ENCODE measurements at places on chromosomes 16 and 17. TPM values are rescaled to one million over a fixed set of nuclear protein-coding genes. Genes with fewer than 3 reads are reported as not detected.
A peak's percentile ranks its signal among the peaks of the same experiment; 100 is the strongest.

- no peaks in the 10 kb centered on the region for H3K27me3 ChIP-seq
- no peak overlapping the region for H3K4me3 ChIP-seq
- H3K4me1 ChIP-seq: no peaks in the 10 kb centered on the region
- no peaks in the 10 kb centered on the region for H3K36me3 ChIP-seq
- no peak for DNase-seq
Observed at GRCh38 chr17:66747578-66748275, 87.2 kb upstream of the CACNG5 start.

GRCh38 chr17:34198519-34198918 lies 56.6 kb upstream of the CCL2 start:
- H3K36me3 ChIP-seq: no peaks in the 10 kb centered on the region
- H3K4me1 ChIP-seq: peaks cover 2% of the 10 kb centered on the region
- no peak overlapping the region for H3K4me3 ChIP-seq
- DNase-seq: no peak
- H3K27me3 ChIP-seq: peaks cover 33% of the 10 kb centered on the region
- no peak overlapping the region for H3K27ac ChIP-seq

GRCh38 chr17:35119370-35120165 lies at the start of gene RAD51D:
Gene RAD51D, minus strand, starts transcription at chr17:35119860. Its CDS starts 247 bp downstream, at chr17:35119613.
- H3K4me1 ChIP-seq: peaks cover 31% of the 10 kb centered on the region
- peak within 1 kb of the TSS; percentile 88 for H3K27ac ChIP-seq
- peak within 1 kb of the TSS; percentile 91 for H3K4me3 ChIP-seq
- H3K36me3 ChIP-seq: peaks cover 9% of the 10 kb centered on the region

DNA sequence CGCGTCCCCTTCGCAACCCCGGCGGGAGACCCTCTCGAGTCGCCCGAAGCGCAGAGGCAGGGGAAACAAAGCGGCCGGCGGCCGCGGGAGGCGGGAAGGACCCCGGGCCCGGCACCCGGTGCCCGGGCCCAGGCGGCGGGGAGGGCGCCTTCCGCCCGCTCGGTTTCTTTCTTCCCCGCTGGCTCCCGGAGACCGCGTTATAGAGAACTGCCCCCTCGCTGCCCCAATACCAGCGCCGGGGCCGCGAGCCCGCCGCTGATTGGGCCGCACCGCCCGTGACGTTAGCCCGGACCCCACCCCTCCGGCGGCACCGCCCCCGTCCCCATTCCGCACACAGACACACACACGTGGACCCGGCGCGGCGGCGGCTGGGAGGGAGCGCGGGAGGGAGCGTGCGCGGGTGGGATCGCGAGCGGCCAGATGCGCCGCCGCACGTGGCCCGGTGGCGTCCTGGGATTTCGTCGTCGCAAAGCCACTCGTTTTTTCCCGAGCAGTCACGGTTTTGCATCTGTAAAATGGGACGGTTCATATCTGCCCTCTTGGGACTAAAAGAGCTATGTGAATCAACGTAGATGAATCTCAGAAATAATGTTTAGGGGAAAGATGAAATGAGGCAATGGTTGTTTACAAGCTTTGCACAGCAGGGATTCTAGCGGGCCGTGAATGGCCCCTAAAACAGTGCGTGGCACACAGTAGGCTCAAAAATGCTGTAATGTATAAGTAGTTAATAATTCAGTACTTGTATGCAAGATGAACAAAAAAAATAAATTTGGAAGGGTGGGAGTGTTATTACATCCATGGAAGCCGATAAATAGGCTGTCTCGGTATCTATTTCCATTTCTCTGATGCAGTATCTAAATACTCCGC lies at the start of gene EPOP:
Gene EPOP (minus strand): TSS at position 209 of the 867 bp plus-strand sequence. CDS start 462 bp downstream, outside the sequence.
- no peaks in the 10 kb centered on the region for H3K36me3 ChIP-seq
- H3K27me3 ChIP-seq: peaks cover 29% of the 10 kb centered on the region
- H3K4me1 ChIP-seq: peaks cover 32% of the 10 kb centered on the region
- H3K27ac ChIP-seq: no peak within 1 kb of the TSS

CTRL gene
- total RNA-seq: 4.1 TPM

DNA sequence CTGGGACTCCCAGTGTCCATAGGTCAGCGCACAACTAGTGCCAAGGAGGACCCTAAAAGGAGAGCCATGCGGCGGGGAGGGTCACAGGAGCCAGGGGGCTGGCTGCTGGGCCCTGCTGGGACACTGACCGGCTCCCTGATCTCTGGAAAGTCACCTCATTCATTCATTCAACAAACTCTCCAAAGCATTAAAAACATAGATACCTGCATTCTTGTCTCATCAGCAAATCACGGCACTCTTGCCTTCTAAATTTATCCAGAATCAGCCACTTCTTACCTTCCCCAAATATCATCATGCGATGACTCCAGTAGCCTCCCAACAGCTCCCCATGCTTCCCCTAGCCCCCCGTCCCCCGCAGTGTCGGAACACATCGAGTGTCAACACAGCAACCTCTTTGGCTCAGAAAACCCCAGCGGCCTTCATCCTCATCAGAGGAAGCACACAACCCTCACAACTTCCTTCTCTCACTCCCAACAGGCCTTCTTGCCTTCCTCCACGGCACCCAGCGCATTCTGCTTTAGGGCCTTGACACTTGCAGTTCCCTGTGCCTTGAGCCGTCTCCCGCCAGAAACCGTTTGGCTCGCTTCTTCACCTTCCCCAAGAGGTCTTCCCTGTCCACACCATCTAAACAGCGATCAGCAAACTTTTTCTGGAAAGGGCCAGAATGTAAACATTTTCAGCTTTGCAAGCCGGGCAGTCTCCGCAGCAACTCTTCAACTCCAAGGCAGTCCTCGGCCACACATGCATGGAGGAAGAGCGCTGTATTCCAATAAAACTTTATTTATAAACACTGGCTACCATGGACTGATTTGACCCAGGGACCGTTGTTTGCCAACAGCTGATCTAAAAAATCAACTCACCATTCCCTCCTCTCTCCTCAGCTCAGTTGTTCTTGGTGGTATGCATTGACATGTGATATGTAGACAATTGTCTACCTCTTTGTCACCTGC lies 119.5 kb upstream of the TNRC6C start:
- peak; percentile 9 for DNase-seq
- H3K36me3 ChIP-seq: no peaks in the 10 kb centered on the region
- H3K27ac ChIP-seq: no peak overlapping the region
- peaks cover 33% of the 10 kb centered on the region for H3K4me1 ChIP-seq

GRCh38 chr17:42135664-42136653 lies 13.4 kb downstream of the HSPB9 start:
- peak overlapping the region; percentile 79 for H3K27ac ChIP-seq
- H3K27me3 ChIP-seq: no peaks in the 10 kb centered on the region
- peaks cover 36% of the 10 kb centered on the region for H3K36me3 ChIP-seq
- peaks cover 71% of the 10 kb centered on the region for H3K4me1 ChIP-seq
- no peak for DNase-seq

DNA sequence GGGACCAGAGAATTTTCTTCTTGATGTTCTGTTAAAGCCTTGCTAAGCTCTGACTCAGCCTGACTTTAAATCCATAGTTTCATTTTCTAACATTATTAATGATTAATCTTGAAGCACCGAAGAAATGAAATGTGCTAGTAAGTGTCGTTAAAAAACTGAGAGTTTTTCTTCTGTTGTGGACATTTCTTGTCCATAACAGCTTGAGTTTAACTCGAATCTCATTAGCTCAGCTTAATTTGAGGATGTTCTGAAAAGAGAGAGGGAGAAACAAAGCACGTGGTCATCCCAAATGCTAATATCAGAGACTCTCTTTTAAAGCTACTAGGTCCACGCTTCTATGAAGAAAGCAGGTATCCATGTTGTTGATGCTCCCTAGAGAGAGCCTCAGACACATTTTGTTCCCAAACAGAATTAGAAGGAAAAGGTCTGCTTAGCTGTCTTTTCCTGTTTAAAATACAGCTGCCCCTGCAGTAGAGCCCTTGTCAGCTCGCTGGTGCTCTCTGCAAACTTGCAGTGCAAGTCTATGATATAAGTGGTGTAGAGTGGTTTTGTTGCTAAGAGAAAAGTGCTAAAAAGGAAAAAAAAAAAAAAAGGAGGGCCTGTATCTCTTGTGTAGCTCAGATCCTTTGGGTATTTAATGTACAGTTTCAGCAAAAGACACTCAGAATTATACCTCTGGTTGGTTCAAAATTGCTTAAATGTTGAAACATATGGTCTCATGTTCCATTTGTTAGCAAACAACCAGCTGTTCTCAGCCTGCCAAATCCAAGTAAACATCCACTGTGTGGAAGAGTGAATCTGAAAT lies 191.1 kb upstream of the TBX2 start:
- DNase-seq: no peak
- no peaks in the 10 kb centered on the region for H3K27me3 ChIP-seq
- H3K4me3 ChIP-seq: no peak overlapping the region
- no peaks in the 10 kb centered on the region for H3K4me1 ChIP-seq

SLX1B gene
- 51.2 TPM for total RNA-seq

DNA sequence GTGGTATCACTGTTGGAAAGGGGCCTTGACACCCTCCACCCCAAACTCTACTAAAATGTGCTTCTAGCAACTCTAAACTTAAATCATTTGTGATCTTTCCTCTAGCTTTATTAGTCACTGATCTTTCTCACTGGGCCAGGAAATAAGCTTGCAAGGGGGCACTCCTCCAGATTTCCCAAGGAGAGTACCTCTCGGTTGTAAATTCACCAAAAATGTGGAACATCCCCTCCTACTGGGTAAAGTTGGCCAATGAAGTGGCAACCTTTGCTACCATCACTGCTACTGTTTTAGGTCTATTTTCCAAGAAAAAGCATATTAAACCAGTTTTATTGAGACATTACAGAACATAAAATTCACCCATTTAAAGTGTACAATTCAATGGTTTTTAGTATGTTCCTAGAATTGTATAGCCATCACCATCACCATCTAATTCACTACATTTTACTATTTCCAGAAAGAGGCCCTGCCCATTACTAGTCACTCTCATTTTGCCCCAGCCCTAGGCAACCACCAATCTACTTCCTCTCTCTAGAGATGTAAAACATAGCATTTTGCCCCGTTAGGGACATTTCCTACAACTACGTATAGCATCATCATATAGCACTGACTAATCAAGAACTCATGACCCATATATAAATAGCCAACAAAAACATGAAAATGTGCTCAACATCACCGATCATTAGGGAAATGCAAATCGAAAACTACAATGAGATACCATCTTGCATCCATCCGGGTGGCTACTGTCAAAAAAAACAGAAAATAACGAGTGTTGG lies 44.6 kb upstream of the ADCY9 start:
- DNase-seq: no peak
- H3K27me3 ChIP-seq: peaks cover 2% of the 10 kb centered on the region
- H3K27ac ChIP-seq: no peak overlapping the region
- H3K4me1 ChIP-seq: no peaks in the 10 kb centered on the region
